Cortex of kidney (tissue), 1 donor: ENCODE measurements at places on chromosomes 5 and 9.

GRCh38 chr5:1497242-1497777 lies 26.4 kb downstream of the LPCAT1 start:
- no peak for DNase-seq

DNA sequence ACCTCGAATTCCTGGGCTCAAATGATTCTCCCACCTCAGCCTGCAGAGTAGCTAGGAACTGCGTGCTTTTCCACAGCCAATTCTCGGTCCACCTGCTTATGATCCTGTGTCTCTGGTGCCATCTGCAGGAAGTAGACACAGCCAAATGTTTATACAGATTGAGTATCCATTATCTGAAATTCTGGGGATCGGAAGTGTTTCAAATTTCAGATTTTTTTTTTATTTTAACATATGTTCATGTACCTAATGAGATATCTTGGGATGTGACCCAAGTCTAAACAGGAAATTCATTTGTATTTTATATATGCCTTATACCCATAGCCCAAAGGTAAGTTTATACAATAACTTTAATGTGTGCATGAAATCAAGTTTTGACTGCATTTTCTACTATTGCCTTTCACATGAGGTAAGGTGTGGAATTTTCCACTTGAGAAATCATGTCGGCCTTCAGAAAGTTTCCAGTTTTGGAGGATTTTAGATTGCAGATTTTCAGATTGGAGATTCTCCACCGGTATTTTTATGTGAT lies 89.5 kb downstream of the ESM1 start:
- no peak for DNase-seq

GRCh38 chr5:36297653-36298052 lies 4.0 kb downstream of the RANBP3L start:
- no peak for DNase-seq

GRCh38 chr5:131769336-131769735 lies 27.5 kb downstream of the FNIP1 start:
- DNase-seq, result no peak

DNA sequence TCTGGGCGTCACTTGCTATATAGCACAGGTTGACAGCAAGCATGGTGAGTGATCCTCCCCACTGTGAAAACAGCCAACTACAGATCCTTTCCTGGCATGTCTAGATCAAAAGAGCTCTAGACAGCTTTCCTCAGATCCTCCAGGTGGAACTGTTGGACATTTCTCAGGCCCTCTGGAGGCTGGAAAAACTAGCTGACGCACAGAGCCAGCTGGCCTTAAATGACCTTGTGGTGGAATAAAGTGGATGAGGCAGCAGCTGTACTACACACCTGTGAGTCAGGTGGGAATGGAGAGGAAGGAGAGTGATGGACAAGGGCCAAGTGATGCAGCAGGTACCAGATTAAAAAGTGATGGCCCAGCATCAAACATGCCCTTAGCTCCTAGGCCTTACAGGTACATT lies 172.7 kb downstream of the TRIM32 start:
- DNase-seq, result no peak

DNA sequence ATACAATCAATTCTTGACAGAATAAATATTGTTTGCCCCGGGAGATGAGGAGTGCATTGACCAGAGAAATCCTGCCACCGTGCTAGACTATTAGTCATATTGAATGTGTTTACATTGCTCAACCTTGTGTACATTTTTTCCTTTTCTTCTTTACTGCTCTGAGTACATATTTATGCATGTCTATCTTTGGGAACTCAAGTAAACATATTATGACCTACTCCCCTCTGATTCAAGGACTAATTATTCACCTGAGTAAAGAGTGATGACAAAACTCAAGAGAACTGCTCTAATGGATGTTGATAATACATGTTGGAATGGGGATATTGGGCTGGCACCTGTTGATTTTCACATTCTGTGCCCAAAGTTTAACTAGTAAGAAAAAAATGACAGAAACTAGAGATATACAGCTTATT lies 3.9 kb upstream of the SPINK1 start:
- no peak for DNase-seq

- no peak for DNase-seq
These were observed 216.0 kb upstream of the DAP start for GRCh38 chr5:10977011-10977410.

- no peak for DNase-seq
These were observed 71.5 kb downstream of the NIPBL start for GRCh38 chr5:36948041-36948440.

DNA sequence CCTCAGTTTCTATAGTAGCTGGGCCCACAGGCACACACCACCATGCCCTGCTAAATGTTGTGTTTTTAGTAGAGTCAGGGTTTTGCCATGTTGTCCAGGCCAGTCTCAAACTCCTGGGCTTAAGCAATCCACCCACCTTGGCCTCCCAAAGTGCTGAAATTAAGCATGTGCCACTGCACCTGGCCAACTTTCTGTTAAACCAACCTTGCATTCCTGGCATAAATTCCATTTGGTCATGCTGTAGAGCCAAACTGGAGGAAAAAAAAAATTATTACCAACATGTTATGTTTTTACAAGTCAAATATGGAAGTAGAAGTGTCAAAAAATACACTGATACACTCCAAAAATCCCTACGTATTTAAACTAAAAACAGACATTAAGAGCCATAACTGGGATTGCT lies 54.1 kb downstream of the ERMP1 start:
- no peak for DNase-seq

DNA sequence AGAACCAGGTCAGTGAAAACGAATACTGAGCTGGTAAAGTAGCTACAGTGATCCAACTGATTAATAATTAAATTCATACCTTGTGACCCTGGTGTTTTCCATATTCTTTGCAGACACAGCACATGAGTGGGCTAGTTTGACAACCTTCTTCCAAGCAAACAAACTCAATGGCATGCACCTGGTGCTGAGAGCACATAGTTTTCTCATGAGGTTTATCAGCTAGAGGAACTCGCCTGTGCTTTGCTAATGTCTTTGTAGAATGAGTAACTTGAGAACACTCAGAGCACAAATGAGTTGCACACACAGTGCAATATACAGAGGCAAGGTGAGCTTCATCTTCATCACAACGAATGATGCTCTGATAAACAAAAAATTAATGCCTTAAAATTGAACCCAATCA lies 12.6 kb downstream of the TRIM23 start:
- no peak for DNase-seq

- DNase-seq, result no peak
These were observed 9.7 kb downstream of the CDC37L1 start for GRCh38 chr9:4689021-4689420.

DNA sequence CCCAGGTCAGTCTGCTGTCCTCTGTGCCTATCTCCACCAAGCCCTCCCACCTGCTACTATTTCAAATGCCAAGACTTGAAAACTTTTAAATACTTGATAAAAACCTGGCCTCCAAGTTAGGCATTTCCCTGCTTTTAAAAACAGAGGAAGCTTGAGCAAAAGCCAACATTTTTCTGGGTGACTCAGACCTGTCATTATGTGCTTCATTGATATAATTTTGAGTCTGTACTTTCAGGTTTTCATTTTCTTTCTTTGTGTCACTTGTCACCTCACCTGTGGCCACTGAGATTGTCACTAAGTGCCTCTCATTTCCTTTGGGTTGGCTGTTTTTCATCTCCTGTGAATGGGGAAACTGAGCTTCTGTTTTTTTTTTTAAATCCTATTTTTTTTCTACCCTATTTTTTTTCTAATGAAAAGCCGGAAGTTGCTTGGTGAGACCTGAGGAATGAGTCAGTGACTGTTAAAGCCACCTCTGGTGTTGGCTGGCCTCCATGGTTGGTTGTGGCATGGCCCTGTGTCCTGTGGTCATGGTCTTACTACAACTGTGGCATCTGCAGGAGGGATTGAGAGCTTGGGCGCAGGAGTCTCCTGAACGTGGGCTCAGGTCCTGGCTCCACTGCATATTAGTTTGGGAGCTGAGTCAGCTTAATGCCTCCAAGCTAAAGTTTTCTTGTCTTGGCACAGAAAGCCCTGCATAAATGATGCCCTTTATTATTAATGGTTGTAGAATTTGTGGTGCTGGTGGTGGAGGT lies 56.7 kb downstream of the ARHGAP26 start:
- DNase-seq, result no peak

DNA sequence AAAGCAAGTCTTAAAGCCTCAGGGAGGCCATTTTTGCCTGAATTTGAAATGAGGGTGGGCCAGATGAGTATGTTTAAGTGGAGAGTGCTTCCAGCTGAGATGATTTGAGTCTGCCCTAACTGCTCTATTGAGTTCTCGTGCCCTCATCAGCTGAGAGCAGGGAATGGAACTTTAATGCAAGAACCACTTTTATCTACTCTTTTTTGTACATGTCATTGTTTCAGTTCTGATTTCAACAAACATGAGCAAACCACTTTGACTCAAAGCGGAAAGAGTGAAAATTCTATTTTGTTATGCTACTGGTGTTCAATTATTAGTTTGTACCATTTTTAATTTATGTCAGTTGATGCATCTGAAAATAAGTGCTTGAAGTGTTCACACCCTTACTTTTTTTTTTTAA lies 35.8 kb downstream of the DCAF10 start:
- DNase-seq, result no peak

- DNase-seq, result no peak
These were observed 112.5 kb upstream of the LARP1 start for GRCh38 chr5:154642499-154643245.
